ENCODE measurements at places on chromosomes 3 and 15.

DNA sequence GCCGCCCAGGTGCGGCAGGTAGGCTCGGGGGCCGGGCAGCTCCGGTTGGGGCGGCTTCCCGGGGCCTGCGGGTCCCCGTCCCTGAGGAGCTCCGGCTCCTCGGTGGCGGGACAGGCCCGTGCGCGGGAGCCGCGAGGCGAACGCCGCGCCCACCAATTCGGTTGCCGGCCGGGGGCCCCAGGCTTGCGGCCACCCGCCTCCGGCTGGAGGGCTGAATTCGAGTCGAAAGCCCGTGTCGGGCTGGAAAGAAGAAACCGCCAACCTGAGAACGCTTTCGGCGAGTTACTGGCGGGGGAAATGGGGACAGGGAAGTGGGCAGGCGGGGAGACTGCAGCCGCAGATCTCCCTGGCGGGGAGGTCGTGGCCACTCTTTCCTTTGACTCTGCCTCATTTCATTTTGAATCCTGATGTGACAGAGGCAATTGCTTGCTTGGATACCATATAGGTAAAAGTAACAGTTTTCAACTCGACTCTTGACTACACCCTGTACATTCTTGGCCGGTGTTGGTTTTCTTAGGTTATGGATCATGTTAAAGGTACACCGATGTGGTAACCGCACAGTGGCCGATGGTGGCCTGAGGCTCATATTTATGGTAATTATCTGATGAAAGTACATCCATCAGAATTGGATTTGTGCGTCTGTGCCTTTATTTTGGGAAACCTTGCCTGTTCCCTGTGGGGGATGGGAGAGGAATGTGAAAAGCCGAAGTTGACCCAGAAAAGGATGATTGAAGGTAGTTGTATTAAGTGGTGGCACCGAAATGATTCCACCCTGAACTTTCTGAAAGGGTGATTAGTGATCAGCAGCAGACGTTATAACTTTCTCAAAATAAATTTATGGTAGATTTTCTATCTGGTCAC lies 1.7 kb downstream of the B3GNT5 start:
- DNase-seq = no peak

GRCh38 chr15:65638681-65639089 lies 16.9 kb downstream of the SLC24A1 start:
- DNase-seq = no peak

GRCh38 chr3:196198771-196199753 lies 12.1 kb downstream of the ZDHHC19 start:
- no peak for DNase-seq

DNA sequence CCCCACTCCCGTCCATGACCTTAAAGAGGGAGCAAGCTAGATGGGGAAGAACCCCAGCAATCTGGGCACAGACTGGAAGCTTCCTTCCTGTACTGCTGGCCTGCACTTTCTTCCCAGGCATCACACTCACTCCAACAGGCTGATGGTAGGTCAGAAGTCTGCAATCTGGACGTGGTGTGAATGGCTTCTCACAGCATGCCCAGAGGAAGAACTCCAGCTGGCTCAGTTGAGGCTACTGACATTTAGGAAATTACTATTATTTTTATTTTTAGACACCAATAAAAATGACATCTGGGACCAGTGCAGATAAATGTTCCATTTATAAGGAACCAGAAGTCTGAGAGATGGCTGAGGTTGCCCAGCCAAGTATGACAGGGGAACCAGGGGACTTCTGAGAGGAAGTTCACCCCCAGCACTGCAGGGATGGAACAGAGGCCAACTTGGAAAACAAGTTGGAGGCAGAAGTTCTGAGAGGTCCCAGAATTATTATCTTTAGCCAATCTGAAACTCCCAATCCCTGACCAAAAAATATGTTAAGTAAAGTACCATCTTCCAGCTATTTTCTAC lies 163.8 kb upstream of the CTNNB1 start:
- DNase-seq = no peak

GRCh38 chr3:147424581-147425387 lies 15.6 kb downstream of the ZIC1 start:
- DNase-seq = no peak

DNA sequence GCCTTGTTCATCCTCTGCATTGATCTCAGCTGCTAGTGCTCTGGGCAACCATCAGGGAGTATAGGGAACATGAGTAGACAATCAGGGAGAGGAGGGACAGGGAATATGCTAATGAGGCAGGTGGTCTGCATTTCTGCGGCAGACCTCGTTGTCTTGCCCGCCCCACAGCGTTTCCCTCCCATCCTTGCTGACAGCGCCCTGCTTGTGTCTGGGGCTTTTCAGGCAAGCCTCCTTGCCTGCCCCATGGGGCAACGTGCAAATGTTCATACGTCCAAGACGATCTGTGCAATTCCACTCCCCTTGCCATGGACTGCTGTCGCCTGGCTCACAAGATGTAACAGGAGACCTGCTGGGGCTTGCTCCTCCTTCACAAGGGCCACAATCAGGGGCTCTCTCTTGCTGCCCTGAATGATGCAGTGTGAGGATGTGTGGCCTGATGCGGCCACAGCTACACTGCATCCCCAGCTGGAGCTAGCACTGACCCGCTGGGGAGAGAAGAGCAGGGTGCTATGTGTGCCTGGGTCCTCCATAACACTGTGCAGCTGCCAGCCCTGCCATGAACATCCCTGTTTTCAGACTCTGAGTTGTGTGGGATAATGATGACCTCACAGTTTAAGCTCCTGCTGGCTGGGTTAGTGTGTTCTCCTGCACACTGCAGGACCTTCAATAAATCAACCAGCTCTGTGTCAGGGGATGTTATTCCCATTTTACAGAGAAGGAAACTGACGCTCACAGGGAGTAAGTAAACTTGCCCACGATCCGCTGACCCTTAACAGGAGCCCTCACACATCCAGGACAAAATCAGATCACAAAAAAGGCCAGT lies 211.3 kb downstream of the KLF13 start:
- DNase-seq = no peak

DNA sequence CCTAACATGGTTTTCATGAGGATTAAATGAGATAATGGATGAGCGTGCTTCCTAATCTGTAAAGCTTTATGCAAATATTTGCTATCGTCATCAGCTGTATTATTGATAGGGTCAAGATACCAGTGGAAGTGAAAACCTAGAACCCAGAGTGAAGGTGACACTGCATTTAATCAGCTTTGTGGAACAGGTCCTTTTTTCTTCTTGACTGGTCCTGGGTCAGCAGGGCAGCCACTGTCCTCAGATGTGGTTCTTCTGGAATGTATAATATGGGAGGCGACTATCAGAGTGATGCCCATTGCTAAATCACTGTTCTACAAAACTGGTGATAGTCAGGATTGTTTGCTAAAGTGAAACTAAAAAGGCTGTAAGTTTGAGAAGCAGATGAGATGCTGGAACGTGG lies 41.4 kb downstream of the SORD start:
- DNase-seq = no peak

DNA sequence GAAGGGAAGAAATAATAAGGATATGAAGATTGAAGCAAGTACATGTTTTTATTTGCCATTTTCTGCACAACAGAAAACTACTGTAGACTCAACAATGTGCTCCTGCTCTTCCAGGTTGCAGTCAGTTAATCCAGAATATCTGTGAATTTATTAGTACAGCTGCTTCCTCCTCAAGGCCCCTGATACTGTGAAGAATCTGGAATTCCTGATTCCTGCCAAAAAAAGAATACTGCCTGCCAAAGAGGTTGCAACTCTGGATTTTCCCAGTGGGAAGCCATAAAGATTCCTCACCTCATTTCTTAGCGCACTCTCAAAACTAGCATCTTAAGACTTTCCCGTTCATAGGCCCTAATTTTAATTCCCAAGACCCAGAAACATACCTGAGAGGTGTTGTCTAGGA lies 33.6 kb upstream of the LRRC3B start:
- DNase-seq = no peak

DNA sequence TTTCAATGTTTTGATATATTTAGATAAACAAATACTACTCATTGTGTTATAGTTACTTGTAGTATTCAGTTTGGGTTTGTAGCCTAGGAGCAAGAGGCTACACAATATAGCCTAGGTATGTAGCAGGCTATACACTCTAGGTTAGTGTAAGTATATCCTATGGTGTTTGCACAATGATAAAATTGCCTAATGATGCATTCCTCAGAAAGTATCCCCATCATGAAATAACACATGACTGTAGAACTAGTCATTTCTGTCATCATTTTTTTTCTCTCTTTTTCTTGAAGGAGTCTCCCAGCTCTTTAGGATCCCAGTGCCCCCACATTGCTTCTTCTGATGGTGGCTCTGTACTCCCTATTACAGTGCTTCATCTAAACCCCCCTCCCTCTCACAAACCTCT lies 157.7 kb upstream of the CADPS start:
- DNase-seq = no peak

GRCh38 chr3:47193871-47194859 lies 30.3 kb upstream of the SETD2 start:
- DNase-seq = no peak

- DNase-seq = no peak
Measured at GRCh38 chr3:122392868-122393844, 9.2 kb downstream of the FAM162A start.

DNA sequence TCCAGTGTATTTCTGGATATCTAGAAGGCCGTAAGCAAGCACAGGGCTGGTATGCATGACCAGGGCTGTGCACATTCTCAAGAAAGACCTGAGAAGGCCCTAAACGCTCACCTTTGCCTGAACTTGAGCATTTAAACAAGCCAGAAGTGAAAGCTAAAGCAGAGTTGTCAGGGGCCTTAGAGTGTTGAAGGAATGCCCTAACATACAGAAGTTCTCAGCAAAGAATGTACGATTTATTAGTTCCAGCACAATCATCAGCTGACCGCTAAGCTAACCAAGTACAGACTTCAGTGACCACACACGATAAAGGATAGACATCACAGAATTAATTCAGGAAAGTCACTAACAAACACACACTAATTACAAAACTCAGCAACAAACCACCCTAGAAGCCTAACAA lies 8.7 kb downstream of the HLTF start:
- no peak for DNase-seq

GRCh38 chr15:76150971-76151598 lies 91.3 kb downstream of the TMEM266 start:
- DNase-seq = peak; percentile 70

DNA sequence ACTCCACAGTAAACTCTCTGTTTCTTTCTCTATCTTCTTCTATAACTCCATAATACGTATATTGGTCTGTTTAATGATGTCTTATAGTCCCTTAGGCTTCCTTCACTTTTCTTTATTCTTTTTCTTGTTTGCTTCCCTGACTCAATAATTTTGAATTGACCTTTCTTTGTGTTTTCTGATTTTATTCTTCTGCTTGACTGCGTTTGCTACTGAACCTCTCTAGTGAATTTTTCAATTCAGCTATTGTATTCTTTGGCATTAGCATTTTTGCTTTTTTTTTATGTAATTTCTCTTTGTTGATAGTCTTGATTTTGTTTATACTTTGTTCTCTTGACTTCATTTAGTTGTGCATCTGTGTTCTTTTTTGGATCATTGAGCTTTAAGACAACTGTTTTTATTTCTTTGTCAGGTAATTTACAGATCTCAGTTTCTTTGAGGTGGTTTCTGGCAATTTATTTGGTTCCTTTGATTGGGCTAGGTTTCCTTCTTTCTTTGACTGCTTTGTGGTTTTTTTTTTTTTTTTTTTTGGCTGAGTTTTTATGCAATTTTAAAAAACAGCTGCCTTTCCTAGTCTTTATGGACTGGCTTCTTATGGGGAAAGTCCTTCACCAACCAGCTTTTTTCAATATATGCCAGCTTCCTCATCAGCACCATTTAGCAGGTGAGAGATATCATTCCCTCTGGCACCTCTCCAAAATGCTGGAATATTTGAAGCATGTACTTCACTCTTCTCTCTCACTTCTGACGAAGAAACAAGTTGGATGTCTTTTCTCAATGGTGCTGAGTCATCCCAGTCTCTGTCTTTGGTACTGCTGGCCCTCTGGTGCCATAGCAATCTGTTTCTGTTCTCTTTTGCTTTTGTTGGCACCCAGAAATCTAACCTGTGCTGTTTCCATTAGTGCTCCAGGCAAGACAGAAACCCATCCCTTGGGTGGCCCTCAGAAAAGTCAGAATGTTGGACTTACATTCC lies 17.6 kb downstream of the RSRC1 start:
- DNase-seq = no peak

DNA sequence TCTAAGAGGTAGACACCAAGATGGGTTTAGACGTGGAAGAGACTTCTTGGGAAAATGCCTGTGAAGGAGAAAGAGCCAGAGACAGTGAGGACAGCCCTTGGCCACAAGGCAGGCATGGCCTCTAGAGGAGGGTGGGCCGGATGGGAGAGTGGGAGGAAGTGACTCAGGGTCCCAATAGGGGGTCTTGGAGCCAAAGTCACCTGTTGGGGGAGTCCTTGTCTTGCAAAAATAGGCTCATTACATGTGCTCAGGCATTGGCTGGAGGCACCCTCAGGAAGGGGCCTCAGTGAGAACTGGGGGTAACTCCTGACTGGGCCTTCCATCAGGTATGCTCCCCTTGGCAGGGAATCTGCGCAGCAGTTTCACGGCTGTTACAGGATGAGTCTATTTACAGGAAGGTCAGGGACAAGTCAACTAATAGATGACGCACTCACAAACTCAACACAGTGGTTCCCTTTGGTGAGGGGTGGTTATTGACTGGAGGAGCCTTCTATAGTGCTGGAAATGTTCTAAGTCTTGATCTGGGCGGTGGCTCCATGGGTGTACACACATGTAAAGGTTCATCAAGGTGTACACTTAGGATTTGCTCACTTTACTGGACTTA lies 259.6 kb downstream of the XXYLT1 start:
- DNase-seq = no peak

DNA sequence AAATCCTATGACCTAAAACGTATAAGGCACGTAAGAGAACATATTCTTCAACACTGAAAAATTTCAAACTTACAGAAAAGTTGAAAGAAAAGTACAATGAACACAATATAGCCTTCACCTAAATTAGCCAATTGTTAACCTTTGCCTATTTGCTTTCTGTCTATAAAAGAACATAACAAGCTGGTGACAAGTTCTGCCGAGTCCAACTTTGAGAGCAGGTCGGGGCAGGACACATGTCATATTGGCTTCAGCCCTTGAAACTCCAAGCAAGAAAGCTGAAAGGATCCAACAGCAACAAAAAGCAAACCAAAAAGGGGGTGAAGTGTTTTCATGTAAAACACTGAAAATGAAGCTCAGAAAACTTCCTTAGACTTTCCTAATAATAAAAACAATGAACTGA lies 59.1 kb downstream of the TBC1D2B start:
- DNase-seq = no peak

DNA sequence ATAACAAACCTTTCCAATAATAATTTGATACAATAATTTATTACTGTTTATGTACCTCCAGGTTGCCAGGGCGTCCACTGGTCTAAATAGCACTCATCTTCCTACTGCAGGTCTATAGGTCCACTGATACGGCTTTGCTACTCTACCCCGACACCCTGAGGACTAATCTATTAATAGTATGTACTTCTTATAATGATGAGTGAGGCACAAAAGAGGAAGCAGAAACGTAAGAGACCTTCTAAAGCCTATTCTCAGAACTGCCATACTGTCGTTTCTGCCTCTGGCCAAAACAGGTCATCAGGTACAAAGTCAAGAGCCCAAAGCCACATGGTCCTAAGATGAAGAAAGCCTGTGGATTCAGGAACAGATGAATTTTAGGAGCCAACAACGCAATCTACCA lies 163.2 kb upstream of the GRM7 start:
- no peak for DNase-seq

Measured in stimulated activated naive CD4-positive, alpha-beta T cell treated with Interleukin-2 at 50 U/mL for 16 hours (primary cell).